Caki2 (cell line): ENCODE measurements at places on chromosomes 4 and X.

DNA sequence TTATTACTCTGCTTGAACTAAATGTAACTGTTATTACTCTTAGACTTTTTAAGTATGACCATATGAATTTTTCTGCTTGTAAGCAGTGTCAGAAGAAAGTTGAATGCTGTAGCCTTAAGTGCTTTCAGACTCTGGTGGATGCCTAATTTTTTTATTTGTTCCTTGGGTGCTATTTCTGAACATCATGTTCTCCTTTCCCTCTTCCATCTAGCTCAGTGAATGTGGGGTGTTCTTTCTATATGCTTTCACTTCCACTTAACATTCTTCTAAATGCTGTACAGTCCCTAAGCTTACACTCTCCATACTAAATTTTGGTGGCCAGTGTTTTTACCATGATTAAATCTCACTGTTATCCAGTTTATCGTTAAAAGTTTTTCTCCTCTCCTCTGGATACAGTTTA lies 3.6 kb downstream of the DCK start:
- no peak for DNase-seq

DNA sequence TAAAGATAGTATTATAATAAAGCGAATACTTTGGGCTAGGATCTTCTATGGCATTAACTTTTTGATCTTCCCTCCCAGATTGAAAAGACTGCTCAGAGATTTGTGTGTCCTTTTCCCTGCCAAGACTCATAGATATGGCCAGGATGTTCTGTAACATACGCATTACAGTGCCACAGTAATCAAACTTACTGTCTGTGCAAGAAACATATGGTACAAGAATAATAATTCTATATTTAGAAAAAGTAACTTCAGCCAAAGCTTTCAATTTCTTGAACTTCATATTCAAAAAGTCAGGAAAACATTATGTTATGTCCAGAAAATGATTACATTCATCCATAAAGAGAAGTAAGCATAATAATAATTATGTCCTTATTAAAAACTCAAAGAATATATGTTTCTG lies 100.9 kb upstream of the GUCY1A1 start:
- DNase-seq = no peak

DNA sequence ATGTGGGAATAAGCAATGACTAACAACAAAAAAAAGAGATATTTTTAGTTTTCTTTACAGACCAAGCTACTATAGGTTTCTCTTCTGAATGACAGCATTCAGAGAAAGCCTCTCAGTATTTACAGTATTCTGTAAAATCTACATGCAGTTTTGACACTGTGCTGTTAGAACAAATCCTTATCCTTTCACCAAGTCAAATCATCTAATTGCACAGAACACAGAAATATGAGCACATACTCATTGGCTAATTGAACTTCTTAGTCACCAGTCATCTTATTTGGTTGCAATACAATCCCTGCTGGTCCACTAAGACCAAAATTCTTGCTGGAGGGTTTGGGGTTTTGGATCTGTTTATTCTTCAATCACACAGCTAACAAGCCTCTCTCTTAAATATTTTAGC lies 5.7 kb downstream of the ACOT9 start:
- DNase-seq = no peak

GRCh38 chrX:8850478-8850877 lies 49.3 kb upstream of the FAM9A start:
- DNase-seq = no peak

GRCh38 chr4:79016878-79017277 lies 77.6 kb upstream of the PAQR3 start:
- DNase-seq = no peak

GRCh38 chr4:71107726-71108125 lies 114.3 kb downstream of the DCK start:
- DNase-seq = no peak

- DNase-seq = no peak
These were observed 14.3 kb downstream of the ALPK1 start for GRCh38 chr4:112311516-112311915.

GRCh38 chr4:112748352-112748878 lies 111.5 kb downstream of the LARP7 start:
- no peak for DNase-seq

DNA sequence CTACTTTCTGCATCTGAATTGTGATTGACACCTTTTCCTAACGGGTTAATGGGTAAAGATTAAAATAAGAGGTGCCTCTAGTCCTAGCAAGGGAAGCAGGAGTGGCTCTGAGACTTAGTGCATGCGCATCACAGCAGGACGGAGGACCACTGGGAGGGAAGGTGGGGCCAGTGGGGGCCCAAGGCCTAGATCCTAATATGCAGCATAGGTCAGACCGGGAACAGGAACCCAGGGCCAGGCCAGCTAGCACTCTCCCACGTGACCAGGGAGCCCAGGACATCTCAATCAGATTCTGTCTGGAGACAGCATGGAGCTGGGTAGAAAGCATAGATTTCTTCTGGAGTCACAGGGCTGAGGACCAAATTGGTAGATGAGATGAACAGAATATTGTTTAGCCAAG lies 55.7 kb downstream of the RASL11B start:
- DNase-seq = no peak

GRCh38 chr4:81136161-81136905 lies 78.7 kb downstream of the PRKG2 start:
- no peak for DNase-seq

DNA sequence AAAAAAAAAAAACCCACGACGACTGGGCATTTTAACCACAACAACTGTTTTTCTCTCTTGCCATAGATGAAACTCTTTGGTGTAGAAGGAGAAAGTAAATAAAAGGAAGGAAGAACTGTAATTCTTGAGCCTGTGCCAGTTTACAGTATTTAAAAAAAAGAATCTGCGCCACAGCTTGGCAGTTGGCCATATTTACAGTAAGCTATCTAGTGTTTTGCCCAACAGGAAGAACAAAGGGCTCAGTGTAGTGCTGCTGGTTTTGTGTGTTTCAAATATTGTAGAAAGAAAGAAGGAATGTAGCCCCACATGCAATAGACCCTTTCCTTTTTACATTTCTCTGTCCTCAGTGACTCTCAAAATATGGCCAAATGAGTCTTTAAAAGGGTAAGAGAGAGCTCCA lies 66.1 kb downstream of the NR3C2 start:
- DNase-seq = peak; percentile 70

DNA sequence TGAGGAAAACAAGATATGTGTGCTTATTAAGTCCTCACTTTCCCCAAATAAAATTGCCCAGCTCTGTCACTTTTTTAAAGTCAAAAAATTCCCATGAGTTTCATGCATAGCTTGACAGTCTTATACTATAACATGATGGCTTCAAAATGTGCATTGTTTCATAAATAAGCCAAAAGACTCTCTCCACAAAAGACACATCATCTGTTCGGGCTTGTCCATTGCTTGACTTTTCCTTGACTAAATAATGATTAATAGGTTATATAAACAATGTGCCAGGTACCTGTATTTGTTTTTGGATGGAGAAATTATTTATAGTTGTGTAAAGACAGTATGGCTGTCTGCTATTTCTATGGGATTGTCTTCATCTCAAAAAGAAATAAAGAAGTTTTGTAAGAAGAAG lies 329.2 kb upstream of the KLF3 start:
- DNase-seq = no peak

DNA sequence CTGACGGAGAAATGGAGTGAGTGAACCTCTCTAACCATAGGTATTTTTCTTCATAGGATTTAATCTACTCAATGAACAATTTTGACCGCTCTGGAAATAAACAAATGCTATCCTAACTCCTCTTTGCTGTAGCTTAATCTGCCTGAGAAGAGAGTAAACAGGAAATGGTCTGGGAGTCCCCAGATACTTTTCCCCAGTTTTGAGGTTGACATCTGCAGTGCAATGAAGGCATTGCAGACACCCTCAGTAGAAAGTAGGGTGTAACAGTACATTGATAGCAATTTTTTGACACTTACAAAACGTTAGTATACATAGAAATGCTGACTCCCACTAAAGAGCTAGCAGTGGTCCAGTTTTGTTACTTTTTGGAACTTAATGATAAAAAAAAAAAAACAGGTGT lies 495.9 kb upstream of the FAM241A start:
- no peak for DNase-seq

DNA sequence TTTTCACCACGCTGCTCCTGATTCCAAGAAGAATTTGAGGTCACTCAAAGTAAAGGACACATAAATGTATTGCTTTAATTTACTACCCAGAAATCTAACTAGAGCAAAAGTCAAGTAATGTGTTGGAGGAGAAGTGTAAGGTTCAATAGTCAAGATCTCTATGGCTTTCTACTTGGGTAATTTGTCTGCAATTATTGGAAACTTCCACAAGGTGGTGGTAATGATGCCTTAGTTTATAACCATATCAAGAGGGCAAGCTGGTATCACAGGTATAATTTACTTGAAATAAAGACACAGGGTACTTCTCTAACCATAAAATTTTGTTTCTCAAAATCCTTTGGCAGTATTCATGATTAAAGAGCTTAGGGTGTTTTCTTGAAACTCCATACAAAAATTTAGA lies 10.2 kb upstream of the GRIA3 start:
- DNase-seq = no peak

GRCh38 chr4:89254847-89255246 lies 52.8 kb downstream of the GPRIN3 start:
- peak; percentile 4 for DNase-seq

DNA sequence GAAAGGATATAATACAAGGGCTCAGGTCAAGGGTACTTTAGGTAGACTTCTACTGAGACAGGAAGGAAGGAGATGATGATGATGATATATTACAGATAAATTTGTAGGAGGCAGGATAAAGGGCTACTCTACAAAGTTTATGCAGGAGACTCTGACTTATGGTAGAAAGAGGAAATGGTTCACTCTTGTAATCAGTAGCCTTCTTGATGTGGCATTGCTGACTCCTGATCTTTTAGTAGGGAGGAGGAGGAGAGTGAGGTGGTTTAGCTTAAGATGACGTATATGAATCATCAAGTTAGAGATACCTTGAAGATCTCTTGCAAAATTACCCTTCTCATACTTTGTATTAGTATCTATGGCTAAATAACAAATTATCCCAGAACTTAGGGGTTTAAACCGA lies 4.7 kb downstream of the BLTP1 start:
- no peak for DNase-seq

- no peak for DNase-seq
These were observed 22.2 kb downstream of the PRDM8 start for GRCh38 chr4:80219301-80220025.

DNA sequence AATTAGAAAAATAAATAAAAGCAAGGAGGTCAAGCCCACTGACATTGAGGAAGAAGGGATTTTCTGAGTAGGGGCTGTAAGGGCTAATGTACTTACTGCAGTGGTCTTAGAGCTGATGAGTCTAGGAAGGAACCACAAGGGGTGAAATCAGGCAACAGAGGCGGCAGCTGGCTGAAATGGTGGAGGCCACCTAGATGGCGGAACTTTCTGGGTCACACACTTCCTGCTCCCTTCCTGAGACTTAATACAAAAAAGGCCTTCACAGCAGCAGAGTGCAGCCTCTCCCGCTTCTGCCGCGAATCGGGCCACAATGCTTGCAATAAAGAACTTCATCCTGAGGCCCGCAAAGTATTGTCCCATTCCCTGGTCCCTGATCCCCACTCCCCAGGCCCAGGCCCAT lies 15.4 kb downstream of the SNX12 start:
- no peak for DNase-seq

DNA sequence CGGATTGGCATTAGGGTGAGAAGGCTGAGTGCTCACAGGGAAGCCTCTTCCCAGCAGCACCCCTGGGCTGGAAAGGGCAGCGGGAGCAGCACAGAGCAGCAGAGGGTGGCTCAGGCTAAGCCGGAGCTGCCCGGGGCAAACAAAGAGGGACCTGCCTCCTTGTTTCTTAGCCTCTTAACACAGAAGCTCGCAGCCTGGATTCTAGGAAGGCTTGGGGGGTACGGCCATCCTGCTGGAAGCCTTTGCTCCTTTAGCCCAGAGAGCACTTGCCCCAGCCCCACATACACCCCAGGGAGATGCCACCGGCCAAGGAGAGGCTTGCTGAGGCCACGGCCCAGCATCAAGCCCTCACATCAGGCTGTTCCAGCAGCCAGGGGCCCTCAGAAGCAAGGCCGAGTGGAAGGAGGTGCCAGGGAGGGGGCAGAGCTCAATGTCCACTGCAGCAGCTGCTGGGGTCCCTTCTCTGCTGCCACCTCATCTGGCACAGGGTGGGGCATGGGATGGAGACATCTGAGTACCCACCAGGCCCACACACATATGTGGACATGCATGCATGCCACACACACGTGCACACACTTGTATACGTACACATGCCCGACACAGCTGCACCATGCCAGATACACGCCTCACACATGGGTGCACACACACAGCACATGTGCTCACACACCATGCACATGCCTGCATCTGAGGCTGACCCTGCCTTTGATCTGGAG lies 20.3 kb upstream of the SPON2 start:
- no peak for DNase-seq

GRCh38 chr4:123603165-123603564 lies 206.6 kb downstream of the SPRY1 start:
- DNase-seq = no peak

GRCh38 chrX:52585892-52586291 lies 68.8 kb downstream of the SSX7 start:
- no peak for DNase-seq
